ENCODE measurements at places on chromosomes 2 and 18.

GRCh38 chr18:49933530-49934128 lies 120.3 kb upstream of the ACAA2 start:
- no peak for DNase-seq

DNA sequence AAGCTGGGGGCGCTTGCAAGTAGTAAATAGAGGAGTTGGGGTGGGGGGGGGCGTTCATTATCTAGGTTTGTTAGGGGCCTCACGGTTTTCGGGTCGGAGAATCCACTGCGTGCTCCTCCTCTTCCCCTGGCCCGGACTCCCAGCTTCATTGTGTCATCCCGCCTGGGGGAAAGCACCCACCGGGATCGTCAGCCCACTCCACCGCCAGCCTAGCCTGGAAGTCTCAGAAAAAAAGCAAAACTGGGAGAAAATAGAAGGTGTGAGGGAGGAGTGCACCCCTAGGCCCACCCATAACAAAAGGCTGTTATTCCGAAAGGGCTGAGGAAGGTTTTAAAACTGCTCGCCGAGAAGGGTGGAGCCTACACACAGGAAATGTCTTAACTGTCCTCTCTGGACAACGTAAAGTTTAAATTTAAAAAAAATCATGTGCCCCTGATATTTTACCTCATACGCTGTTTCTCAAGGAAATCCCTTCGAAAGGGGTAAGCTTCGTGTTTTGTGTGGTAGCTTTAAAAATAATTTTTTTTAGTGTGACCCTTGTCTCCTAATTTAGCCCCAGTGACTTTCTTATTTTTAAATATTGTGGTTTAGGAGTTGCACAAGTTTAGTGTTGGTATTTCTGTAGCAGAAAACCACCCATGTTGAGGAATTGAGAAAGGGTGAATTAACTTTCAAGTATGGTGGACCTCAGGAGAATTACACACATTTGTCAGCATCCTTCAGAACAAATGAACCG lies 104.2 kb downstream of the SPTBN1 start:
- peak; percentile 92 for DNase-seq

GRCh38 chr18:37251679-37252078 lies 313.9 kb downstream of the CELF4 start:
- DNase-seq = no peak

DNA sequence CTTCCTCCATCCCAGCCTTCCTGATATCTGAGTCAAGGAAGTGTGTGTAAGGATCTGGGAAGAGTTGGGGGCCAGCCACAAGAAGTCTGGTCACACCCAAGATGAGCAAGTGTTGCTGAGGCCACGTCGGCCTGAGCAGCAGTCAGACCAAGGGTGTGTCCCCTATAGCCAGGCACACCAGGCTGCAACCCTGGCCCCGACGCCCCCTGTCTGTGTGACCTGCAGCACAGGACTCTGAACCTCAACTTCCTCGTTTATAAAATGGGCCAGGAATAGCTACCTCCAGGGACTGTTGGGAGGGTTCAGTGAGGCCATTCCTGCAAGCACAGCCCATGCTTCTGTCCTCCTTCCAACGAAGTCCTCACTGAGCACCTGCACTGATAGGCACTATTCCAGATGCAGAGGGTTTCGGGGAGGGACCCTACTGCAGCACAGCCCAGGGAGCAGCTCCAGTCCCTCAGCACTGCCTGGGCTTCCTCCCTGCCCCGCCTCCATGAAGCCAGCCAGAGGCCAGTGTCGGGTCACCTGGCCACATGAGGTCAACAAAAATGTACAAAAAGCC lies 13.3 kb downstream of the LIMS2 start:
- no peak for DNase-seq

DNA sequence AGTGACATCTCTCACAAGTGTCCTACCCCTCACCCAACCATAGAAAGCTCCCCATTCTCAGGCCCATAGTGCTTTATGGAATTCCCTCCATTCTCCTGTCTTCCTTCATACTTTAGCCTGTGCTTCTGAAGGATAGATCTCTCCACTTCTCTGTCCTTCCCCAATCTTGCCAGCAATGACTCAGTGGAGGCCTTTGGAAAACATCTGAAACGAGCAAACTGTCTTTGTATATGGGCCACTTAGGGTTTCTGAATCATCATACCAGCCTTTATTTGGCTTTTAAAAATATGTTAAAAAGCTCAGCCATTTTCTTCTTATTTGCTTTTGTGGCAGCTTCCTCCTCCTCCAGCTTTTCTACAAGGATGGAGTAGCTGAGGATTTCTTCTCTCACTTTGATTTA lies 65.6 kb upstream of the ZNF385B start:
- no peak for DNase-seq

DNA sequence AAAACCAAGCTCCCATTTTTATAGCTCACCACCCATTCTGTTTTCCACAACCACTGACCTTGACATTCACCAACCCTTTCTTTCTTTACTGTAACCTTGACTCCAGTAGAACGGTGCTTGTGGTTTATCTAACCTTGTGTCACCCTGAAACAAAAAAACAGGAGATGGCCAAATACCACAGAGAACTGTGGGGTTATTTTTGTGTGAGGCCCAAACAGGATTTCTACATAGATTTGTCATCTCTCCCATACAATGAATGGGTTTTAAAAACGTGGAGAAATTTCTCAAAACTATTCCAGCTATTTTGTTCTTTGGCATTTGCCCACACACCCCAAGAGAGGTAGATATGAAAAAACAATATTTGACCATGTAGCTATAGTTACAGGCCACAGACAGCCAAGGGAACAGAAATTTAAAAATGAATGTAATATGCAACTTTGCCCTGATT lies 231.3 kb upstream of the TANK start:
- no peak for DNase-seq

GRCh38 chr2:120662046-120662445 lies 73.6 kb upstream of the GLI2 start:
- no peak for DNase-seq

DNA sequence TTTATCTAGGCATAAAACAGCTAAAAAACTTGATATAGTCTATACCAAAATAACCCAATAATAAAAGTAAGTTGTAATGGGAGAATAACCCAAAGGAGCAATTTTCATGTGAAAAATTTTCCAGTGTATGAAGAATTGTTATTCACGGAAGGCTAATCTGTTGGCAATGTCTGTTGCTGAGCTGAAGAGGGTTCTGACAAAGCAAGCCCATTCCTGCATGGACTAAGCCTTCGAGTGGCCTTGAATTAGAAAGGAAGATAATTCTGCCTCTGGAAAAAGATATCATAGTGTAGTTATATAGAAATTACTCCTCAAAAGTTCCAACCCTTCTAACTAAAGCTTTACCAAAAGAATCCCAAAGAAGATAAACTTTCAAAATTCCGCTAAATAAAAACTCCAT lies 101.5 kb downstream of the MAP2 start:
- DNase-seq = no peak

DNA sequence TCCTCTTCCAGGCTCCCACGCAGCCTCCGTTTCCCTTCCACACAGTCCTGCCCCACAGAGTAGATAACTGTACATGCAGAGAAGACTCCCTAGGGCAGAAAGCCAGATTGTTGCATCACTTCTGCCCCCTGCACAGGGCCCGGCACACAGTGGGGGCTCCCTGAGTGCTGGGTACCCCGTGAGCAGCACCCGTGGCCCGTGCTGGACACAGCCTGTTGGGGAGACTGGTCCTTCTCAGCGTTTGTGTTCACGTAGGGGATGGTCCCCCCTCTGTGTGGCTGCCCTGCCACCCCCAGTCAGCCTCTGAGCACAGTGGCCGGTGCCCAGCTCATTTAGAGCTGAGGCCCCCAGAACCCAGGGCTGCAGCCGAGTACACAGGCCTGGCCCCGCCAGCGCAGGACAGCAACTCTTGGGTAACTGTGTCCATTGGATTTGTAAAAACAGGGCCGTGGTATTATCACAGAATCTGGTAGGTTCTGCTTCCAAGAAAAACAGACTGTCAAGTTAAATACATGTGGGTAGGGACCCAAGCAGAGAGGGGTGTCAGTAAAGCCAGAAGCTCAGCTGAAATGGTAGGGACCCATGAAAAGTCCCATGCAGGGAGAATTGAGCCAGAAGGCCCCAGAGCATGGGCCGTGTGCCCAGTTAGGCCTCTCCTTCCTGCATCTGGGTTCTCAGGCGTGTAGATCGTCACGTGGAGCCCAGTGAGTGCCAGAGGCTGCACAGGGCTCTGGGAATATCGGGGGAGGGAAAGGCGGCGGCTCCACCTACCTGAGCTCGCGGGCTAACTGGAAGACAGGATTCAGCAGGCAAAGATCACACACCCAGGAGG lies 257.3 kb downstream of the ATAD2B start:
- DNase-seq = no peak

DNA sequence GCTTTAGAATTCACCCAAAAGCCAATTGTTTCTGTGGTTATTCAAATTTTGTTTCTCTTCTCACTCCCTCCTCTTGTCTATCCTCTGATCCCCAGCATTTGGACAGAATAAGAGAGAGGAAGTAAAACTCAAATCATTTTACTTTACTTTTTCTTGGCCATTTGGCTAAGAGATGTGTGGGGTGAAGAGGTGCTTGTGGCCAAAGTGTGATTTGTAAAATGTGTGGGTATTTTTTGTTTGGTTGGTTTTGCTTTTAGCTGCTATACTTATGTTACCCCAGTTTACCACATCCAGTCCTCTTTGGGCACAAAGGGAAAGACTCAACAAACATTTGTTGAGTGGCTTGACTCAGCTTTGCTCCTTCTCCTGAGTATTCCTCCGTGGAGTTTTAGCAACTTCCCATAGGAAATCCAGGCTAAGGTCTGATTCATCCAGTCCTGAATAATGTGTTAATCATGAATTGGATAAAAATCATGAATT lies 109.1 kb upstream of the CYP1B1 start:
- peak; percentile 86 for DNase-seq

DNA sequence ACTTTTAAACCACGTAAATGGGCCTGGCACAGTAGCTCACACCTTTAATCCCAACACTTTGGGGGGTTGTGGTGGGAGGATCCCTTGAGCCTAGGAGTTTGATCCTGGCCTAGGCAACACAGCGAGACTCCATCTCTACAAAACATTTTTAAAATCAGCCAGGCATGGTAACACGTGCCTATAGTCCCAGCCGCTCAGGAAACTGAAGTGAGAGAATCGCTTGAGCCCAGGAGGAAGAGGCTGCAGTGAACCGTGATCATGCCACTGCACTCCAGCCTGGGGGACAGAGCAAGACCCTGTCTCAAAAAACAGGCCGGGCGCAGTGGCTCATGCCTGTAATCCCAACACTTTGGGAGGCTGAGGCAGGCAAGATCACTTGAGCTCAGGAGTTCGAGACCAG lies 12.2 kb downstream of the ROCK1 start:
- DNase-seq = no peak

DNA sequence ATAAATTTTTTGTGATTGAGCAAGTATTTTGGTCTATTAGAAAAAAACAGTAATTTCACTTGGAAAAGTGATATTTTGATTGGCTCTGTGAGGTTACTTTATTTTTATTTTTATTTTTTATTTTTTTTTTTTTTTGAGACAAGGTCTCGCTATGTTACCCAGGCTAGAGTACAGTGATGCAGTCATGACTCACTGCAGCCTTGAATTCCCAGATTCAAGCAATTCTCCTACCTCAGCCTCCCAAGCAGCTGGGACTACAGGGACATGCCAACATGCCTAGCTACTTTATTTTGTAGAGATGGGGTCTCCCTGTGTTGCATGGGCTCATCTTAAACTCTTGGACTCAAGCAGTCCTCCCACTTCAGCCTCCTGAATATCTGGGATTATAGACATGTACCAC lies 60.9 kb upstream of the MGAT5 start:
- no peak for DNase-seq

GRCh38 chr18:2979129-2979528 lies 33.8 kb downstream of the LPIN2 start:
- DNase-seq = no peak

DNA sequence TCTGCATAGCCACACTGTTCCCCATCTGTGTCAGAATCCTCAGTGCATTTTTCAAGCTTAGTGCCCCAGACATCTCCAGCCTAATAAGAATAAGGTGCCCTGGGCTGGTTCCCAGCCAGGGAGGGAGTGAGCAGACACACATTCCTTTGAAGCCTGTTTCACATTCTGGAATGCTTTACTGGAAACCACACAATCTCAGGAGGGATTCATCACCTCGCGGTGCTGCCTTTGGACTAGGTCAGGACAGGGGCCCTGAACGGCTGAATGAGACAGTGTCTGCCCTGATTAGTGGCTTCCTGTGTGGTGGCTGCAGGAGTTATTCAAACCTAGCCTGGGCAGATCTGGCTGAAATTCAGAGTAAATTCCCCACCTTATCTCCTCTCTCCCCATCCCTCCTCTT lies 108.0 kb upstream of the LDAH start:
- DNase-seq = no peak

DNA sequence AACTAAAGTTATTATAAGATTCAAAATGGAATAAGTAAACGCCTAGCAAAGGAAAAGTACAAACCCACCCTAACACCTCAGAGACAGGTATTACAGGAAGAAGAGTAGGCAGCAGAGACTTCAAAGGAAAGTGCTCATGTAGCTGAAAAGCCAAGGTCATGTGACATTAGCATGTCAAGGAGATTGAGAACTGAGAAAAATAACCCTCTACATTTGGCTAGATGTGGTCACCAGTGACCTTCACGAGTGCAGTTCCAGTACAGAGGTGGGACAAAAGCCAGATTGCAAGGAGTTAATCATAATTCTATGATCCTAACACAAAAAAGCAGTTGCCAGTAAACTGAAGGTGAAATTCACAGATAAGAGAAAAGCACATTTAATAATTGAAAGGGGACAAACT lies 252.7 kb downstream of the ZEB2 start:
- DNase-seq = no peak
